Globus pallidus (tissue), 1 donor: ENCODE measurements at places on chromosomes 5 and 9.

DNA sequence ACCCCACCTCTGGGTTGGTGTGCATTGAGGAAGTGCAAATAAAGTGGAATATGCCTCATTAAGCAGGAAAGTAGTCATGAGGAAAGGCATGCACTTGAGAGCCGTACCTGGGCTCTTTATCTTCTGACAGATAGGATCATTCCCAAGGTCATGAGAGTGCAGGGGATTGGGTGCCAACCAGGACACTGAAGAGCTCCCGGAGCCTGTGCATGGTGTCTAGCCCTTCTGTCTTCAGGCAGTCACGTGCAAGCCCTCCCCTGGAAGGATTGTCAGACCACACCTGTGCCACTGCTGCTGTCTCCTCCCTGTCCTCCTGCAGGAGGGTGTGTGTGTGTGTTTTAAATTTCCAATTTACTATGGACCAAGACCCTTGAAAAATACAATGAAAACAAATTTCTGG lies 69.6 kb downstream of the PDE8B start:
- DNase-seq: no peak

DNA sequence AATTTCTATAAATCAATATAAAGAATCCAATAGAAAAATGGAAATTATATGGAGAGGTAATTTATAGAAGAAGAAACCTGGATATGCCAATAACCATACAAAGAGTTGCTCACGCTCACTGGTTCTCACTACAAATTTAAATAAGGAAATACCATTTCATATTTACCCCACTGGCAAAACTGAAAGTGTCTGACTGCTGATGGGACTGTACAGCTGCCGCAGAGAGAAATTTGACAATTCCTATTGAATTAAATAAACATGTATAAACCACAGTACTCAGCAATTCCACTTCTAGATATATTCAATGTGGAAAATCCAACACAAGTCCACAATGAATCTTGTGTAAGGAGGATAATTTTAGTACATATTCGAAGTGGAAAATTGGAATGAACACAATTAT lies 830.4 kb upstream of the GRAMD2B start:
- no peak for DNase-seq

DNA sequence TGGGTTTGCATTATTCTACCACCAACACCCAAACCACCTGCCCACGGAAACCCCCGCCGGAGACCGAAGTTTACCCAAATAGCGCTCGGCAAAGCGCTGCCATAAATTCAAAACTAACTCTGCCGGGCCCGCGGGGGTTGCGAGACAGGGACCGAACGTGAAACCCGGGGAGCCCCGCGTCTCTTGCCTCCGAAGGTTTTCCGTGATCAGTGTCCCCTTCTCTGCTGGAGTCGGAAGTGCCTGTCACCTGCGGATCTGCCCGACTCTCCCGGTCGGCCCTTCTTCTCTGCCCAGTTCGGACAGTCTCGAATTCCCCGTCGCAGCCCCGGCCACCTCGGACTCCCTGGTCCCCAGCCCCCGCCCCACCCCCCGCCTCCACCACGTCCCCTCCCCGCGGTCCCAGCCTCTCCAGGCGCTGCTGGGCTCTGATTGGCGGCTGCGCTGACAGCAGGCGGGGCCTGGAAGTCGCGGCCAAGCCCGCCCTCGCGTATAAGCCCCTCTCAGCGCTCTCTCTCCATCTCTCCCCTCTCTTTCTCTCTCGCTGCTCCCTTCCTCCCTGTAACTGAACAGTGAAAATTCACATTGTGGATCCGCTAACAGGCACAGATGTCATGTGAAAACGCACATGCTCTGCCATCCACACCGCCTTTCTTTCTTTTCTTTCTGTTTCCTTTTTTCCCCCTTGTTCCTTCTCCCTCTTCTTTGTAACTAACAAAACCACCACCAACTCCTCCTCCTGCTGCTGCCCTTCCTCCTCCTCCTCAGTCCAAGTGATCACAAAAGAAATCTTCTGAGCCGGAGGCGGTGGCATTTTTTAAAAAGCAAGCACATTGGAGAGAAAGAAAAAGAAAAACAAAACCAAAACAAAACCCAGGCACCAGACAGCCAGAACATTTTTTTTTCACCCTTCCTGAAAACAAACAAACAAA lies at the start of gene RORB:
TSS of gene RORB (plus strand) at position 517 of the 929 bp plus-strand sequence. CDS start 642 bp downstream, outside the sequence.
- DNase-seq: peak; percentile 94

- no peak for DNase-seq
Observed at GRCh38 chr9:93112864-93113389, 16.9 kb downstream of the CARD19 start.

DNA sequence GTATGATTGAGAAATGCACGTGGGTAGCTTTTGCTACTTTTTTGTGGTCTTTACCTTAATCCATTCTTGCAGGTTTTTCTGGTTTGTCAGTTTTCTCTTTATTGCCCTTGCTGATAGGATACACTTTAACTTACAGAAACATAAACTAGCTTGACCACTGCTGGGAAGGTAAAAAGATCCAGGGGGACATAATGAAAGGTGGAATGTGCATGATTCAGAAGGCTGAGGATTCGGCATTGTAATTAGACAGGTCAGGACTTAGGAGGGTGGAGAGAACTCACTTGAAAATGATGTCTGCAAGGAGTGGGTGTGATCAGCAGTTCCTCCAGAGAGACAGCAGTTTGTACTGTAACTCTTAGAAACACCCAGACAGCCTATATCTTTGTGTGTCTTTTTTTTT lies 19.8 kb upstream of the TXNDC8 start:
- no peak for DNase-seq

- DNase-seq: no peak
Observed at GRCh38 chr9:27714388-27714787, 141.1 kb upstream of the C9orf72 start.

GRCh38 chr9:78470216-78470615 lies 173.3 kb downstream of the PSAT1 start:
- DNase-seq: no peak

DNA sequence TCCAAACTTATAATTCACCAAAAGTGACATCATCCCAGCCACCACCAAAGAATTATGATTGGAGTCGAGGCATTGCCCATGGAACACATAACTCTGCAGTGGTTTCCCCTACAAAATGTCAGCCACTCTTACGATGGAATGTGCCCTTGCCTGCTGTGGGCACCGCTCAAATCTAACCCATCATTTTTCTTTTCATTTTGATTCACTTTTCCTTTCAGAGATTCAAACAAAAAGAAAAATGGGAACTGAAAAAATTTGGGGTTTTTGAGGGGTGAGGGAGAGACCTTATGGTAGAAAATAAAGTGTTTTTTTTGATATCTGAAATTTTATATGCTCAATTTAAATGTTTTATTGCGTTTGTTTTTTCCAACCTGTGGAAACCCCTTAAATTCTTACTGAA lies 28.1 kb downstream of the SMARCA2 start:
- no peak for DNase-seq

DNA sequence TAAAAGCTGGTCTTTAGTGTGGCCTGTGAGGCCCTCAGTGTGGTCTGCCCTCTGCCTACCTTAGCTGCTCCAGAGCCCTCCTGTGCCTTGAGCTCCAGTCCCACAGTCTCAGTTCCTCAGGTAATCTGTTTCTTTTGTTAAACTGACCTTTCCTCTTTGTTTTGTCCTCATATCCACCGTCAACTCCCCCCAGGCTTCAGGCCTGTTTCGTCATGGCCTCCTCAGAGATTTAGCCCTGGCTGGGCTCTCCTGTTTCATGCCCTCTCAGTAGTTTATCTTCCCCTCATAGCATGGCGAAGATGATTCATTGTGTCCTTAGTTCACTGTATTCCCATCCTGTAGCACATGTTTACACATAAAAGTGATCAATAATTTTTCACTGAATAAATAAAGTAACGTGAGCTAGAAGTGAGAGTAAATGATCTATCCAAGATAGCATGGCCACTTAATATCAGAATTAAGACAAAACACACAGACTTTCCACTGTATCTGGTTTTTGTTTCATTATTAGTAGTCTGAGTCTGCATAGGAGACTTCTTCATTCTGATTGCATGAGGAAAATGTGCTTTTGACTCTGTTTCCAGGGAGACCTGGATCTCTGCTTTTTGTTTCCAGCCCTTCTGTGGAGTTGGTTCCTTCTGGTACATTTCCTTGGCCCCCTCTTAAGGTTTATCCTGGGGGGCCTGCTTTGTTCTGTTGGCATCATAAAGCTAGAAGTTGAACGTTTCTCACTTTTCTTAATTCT lies 70.5 kb downstream of the SNX24 start:
- DNase-seq: no peak

DNA sequence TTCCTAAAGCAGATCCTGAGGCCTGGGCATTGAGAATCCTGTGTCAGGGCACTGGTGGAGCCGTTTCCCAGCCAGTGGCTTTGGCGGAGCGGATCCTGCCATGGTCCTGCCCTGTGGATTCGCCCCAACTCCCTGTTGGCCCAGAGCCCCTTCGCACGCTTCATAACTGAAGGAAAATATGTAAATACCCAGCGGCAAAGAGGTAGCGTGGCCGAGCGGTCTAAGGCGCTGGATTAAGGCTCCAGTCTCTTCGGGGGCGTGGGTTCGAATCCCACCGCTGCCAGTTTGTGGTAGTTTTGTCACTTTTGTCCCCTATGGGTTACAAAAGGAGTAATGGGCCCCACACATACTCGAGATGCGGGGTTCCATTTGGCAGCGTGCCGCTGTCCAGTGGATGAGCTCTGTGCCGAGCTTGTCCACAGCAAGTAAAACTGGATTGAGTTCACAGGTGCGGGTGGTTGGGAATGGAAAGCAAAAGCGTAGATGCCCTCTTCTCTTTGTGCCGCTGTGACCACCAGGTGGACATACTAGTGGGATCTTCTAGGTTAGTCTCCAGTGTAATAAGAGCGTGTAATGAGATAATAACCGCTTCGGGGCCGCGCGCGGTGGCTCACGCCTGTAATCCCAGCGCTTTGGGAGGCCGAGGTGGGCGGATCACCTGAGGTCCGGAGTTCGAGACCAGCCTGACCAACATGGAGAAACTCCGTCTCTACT lies 17.3 kb downstream of the TRIM7 start:
- peak; percentile 63 for DNase-seq

- DNase-seq: no peak
Observed at GRCh38 chr9:110030632-110031031, 177.3 kb downstream of the C9orf152 start.

DNA sequence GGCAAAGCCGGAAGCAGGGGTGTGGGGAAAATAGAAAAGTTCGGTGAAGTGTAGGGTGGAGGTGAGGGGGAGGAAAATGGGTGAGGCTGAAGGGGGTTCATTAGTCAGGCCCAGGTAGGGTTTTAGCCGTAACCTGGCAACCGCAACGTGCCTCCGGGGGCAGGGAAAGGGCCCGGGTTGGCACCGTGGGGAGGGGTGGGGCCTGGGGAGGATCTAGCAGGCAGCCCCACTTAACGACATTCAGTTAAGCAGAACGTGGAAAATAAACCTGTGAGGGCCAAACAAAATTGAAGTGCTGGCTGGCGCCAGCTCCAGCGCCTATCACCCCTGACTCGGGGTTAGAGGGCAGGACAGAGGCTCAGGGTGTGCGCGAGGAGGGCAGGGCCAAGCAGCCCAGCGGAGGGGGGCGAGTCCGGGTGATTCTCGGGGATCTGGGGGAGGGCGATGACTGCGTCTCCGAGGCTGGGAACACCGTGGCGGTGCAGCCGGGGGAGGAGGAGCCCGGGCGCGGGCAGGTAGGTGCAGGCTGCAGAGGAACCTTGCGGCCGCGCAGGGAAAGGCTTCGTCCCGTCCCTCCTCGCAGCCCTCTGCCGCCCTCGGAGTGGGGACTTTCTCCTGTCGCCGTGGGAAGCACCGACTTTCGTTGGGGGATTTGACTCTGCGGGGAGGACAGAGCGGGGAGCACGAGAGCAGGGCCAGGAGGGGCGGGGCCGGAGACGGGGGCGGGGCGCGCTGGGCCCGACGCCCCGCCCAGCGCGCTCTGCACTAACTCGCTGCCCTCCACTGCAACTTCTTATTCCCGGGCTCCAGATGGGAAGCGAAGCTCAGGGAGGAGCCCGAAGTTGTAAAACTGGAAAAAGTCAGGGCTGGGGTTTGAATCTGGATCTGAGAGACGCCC lies 5.1 kb downstream of the RGS14 start:
- no peak for DNase-seq

DNA sequence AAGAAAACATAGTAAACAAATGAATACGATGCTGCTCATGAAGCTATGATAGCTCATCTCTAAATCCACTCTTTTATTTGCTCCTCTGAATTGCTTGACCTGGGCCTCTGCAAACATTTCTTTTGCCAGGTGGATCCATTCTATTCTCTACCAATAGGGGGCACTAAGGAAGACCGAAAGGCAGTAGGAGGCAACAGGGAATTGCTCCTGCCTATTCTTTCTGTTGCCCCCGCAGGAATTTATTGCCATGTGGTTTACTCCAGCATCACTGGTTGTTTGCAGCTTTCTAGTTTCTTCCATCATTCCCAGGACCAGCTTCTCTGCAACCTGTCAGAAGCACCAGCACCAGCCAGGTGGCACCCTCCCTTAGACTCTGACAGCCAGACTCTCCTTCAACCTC lies 5.3 kb downstream of the GAPT start:
- no peak for DNase-seq

DNA sequence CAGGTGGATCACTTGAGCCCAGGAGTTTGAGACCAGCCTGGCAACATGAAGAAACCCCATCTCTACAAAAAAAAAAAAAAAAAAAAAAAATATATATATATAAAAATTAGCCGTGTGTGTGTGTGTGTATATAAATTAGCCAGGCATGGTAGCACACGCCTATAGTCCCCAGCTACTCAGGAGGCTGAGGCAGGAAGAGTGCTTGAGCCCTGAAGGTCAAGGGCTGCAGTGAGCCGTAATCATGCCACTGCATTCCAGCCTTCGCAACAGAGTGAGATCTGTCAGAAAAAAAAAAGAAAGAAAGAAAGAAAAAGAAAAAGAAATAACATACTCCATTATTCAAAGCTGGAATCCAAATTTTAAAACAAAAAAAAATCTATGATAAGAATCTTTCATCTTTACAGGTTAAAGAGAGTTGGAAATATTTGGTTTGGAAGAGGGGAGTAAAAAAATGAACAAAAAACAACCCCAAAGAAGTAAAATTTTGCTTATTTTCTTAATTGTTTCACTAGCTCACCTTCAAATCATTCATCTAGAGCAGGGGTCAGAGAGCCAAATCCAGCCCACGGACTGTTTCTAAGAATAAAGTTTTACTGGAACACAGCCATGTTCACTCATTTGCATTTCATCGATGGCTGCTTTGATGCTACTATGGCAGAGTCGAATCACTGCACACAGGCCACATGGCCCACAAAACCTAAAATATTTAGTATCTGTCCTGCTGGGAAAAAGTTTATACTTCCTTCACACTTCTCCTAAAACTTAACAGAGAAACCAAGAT lies 109.9 kb downstream of the DROSHA start:
- DNase-seq: no peak

DNA sequence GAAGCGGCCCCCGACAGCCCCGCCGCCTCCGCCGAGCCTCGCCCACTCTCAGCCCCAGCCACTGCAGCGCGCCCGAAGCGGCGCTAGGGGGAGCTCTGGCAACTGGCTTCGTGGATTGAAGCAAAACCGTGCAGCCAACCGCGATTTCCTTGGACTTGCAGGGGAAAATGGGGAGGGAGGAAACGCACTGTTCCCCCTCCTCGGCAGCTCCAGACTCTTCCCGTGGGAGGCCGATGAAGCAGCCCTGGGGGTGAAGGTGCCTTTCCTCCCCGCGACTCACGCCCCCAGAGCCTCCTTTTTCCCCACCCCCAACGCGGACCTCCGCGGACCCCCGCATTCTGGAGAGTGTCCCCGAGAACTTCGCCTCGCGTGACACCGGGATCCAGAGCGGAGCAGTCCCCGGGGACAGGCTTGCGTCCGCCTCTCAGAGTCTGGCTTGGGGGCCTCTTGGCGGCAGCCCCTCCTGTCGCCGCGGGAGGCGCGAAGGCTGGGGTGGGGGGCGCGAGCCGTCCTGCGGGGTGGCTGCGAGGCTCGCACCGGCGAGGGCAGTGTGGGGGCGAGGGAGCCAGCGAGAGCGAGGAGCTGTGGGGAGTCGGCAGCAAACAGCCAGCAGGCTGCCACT lies 3.8 kb downstream of the IER5L start:
- DNase-seq: peak; percentile 86

- DNase-seq: no peak
Observed at GRCh38 chr5:40716590-40716989, 36.9 kb downstream of the PTGER4 start.
